Naive thymus-derived CD4-positive, alpha-beta T cell (primary cell): ENCODE measurements at places on chromosomes 5 and 9. TPM values are rescaled to one million over a fixed set of nuclear protein-coding genes. Genes with fewer than 3 reads are reported as not detected.

The OTULINL gene
- total RNA-seq = 44.7 TPM

GRCh38 chr9:33177086-33177485 is 9.9 kb upstream of the B4GALT1 start:
- no peak for DNase-seq
- H3K36me3 ChIP-seq = no peaks in the 10 kb centered on the region
- no peak overlapping the region for H3K4me3 ChIP-seq
- H3K27ac ChIP-seq = no peak overlapping the region
- no peaks in the 10 kb centered on the region for H3K27me3 ChIP-seq

DNA sequence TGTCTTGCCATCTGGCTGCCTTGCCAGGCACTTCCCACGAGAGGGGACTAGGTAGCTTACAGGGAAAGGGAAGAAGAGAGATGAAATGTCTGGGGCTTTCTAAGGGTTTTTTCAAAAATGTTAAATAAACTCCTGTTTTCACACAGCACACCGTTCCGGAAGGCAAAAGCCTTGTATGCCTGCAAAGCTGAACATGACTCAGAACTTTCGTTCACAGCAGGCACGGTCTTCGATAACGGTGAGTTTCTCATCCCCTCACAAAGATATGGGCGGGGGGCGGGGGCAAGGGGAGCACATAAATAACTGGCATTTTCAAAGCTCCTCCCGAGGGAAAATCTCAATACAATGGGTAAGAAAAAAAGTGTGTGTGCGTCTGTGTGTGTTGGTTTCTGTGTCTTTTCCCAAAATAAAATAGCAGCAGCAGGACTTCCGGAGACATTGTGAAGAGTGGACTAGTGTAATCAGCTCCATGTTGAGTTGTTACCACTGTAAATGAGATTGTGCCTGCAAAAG is 189.6 kb downstream of the NR3C1 start:
- H3K27ac ChIP-seq = no peak overlapping the region
- H3K4me3 ChIP-seq = no peak overlapping the region
- no peaks in the 10 kb centered on the region for H3K4me1 ChIP-seq
- no peaks in the 10 kb centered on the region for H3K27me3 ChIP-seq
- DNase-seq = no peak

GRCh38 chr9:91841591-91841990 is 108.4 kb downstream of the ROR2 start:
- no peaks in the 10 kb centered on the region for H3K4me1 ChIP-seq
- no peak for DNase-seq
- H3K27ac ChIP-seq = no peak overlapping the region
- H3K27me3 ChIP-seq = no peaks in the 10 kb centered on the region
- H3K36me3 ChIP-seq = no peaks in the 10 kb centered on the region
- H3K4me3 ChIP-seq = no peak overlapping the region

DNA sequence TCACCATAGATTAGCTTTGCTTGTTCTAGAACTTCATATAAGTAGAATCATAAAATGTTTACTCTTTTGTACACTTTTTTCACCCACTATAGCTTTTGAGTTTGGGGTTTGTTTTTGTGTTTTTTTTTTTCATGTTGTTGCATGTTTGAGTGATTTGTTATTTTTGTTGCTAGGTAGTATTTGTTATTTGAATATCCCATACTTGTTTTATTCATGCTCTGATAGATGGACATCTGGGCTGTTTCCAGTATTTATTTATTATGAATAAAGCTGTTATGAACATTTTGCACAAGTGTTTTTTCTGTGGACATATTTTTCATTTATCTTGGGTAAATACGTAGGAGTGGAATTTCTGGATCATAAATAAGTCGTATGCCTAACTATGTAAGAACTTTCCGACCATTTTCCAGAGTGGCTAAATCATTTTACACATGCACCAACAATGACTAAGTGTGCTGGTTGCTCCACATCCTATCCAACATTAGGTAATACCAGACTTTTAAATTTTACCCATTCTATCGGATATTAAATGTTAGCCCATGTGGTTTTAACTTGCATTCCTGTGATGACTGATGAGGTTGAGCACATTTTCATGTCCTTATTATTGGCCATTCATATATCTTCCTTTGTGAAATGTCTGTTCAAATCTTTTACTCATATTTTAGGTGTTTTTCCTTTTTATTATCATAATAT is 69.1 kb upstream of the NR4A3 start:
- no peak overlapping the region for H3K27ac ChIP-seq
- H3K36me3 ChIP-seq = no peaks in the 10 kb centered on the region
- H3K27me3 ChIP-seq = no peaks in the 10 kb centered on the region
- DNase-seq = no peak

The NUTM2G gene
- not detected in 2 replicates for total RNA-seq

The TAS2R1 gene
- not detected for total RNA-seq

- H3K36me3 ChIP-seq = no peaks in the 10 kb centered on the region
- no peak for DNase-seq
- no peak overlapping the region for H3K27ac ChIP-seq
- no peaks in the 10 kb centered on the region for H3K27me3 ChIP-seq
- H3K4me1 ChIP-seq = no peaks in the 10 kb centered on the region
Observed at GRCh38 chr9:85215961-85216360, 525.8 kb downstream of the AGTPBP1 start.

GRCh38 chr9:33860200-33860871 is 43.4 kb downstream of the UBE2R2 start:
- H3K4me3 ChIP-seq = no peak overlapping the region
- H3K27me3 ChIP-seq = no peaks in the 10 kb centered on the region
- no peak for DNase-seq
- no peaks in the 10 kb centered on the region for H3K4me1 ChIP-seq
- no peak overlapping the region for H3K27ac ChIP-seq

- no peak for DNase-seq
- no peak overlapping the region for H3K4me3 ChIP-seq
- no peaks in the 10 kb centered on the region for H3K27me3 ChIP-seq
- H3K27ac ChIP-seq = no peak overlapping the region
Observed at GRCh38 chr5:53942724-53943123, 367.6 kb downstream of the ARL15 start.

- peaks cover 12% of the 10 kb centered on the region for H3K36me3 ChIP-seq
- no peaks in the 10 kb centered on the region for H3K4me1 ChIP-seq
- no peak overlapping the region for H3K27ac ChIP-seq
- DNase-seq = no peak
Observed at GRCh38 chr9:4994166-4994890, 9.3 kb downstream of the JAK2 start.

The CNTNAP3 gene
- total RNA-seq = not detected

DNA sequence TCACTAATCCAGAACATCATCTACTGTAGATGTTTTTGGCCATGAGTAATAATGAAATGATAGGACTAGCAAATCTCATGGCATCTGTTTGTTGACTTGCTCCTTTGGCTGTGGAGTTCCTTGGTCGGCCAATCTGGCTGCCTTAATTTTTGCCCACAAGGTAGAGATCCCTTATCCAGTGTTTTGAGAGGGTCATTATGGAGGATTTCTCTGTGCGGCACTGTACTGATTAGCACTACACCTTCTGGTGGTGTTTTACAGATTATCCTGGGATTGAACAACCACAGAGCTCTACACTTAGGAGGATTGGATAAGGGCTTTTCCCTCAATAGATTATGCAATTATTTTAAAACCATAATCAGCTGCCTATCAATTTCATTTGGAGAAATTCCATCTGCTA is 3.2 kb upstream of the ENHO start:
- H3K4me3 ChIP-seq = no peak overlapping the region
- no peak overlapping the region for H3K27ac ChIP-seq
- no peak for DNase-seq
- no peaks in the 10 kb centered on the region for H3K27me3 ChIP-seq
- H3K4me1 ChIP-seq = peaks cover 10% of the 10 kb centered on the region

DNA sequence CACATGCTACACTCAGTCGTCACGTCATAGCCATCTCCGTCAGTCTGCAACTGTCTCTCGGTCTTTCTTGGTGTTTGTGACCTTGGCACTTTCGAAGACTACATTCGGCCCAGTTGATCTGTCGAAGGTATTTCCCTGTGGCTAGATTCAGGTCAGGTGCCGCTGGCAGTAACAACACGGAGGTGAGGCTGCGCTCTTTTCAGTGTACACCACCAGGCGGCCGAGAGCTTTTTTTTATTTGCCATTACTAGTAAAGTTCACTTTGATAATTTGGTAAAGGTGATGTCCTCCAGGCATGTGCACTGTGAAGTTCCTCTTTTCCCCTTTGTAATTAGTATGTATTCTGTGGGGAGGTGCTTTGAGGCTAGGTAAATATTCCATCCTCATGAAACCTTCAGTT is 49.7 kb downstream of the RNF130 start:
- H3K4me3 ChIP-seq = no peak overlapping the region
- DNase-seq = no peak
- no peaks in the 10 kb centered on the region for H3K36me3 ChIP-seq
- no peak overlapping the region for H3K27ac ChIP-seq
- H3K4me1 ChIP-seq = no peaks in the 10 kb centered on the region

The S1PR3 gene
- 0.19 TPM for total RNA-seq

DNA sequence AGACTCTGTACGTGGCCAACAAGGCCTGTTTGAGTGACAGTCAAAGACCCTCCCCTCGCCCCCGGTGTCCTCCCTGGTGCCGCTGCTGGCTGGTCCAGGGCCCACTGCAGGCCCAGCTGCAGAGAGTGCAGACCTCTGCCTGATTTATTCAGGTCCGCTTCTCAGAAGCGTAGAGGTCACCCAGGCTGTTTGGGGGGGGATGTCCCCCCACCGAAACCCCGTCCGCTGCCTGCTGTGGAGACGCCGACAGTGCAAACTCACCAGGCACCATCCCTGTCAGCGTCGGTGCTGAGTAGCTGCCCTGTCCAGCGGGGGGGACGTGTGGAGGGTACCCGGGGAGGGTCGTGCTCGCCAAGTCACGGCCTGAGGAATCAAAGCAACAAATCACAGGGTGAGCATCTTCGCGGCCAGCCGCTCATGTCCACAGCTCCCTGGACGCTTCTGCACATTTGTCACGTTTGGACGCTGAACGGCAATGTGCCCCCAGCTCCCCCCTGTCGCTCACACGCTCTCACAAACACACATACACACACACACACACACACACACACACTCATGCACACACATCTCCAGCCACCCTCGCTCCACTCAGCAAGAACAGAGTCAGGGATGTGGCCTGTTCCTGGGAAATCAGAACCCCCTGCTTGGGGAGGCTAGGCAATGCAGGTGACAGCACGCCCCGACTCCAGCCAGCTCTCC is 152.2 kb downstream of the PAX5 start:
- H3K4me1 ChIP-seq = no peaks in the 10 kb centered on the region
- H3K27me3 ChIP-seq = no peaks in the 10 kb centered on the region
- no peaks in the 10 kb centered on the region for H3K36me3 ChIP-seq
- no peak overlapping the region for H3K27ac ChIP-seq

The KIF20A gene
- not detected for total RNA-seq

DNA sequence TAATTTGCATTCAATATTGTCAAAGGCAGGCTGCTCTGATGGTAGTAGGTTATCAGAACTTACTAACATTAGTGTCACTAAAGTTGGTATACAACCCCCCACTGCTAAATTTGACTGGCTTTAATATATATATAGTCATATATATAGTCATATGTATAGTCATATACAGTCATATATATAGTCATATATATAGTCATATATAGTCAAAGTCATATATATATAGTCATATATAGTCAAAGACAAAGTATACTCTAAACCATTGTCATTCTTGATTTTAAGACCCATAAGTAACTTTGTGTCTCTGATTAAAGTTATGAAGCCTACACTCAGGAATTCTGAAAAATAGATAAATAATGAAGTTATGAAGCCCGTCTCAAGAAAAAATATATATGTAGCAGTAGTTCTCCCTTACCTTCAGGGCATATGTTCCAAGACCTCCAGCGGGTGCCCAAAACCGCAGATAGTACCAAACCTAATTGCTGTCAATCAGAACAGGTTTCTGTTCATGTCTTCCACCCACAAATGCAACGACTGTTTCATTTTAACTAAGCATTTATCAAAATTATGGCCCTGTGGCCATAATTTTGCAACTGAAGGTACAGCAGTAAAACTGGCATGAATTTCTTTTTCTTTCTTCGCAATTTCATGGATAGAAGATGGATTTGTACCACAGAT is 40.1 kb downstream of the TRPM6 start:
- no peak overlapping the region for H3K27ac ChIP-seq
- no peaks in the 10 kb centered on the region for H3K27me3 ChIP-seq
- no peaks in the 10 kb centered on the region for H3K4me1 ChIP-seq
- H3K36me3 ChIP-seq = no peaks in the 10 kb centered on the region

The HEMGN gene
- 0.99 and 1.3 TPM in 2 replicates for total RNA-seq

The SETX gene
- total RNA-seq = 70.2 TPM in 2 replicates

The SLC6A3 gene
- total RNA-seq = not detected

GRCh38 chr5:82004511-82004910 is 32.7 kb downstream of the ATG10 start:
- H3K27me3 ChIP-seq = no peaks in the 10 kb centered on the region
- no peaks in the 10 kb centered on the region for H3K36me3 ChIP-seq
- DNase-seq = no peak
- H3K4me3 ChIP-seq = no peak overlapping the region
- H3K4me1 ChIP-seq = no peaks in the 10 kb centered on the region

- DNase-seq = no peak
- H3K27ac ChIP-seq = no peak overlapping the region
- H3K36me3 ChIP-seq = no peaks in the 10 kb centered on the region
- no peak overlapping the region for H3K4me3 ChIP-seq
- no peaks in the 10 kb centered on the region for H3K4me1 ChIP-seq
Observed at GRCh38 chr9:125906144-125906543, 159.0 kb downstream of the PBX3 start.

- no peak overlapping the region for H3K4me3 ChIP-seq
- DNase-seq = no peak
- no peaks in the 10 kb centered on the region for H3K27me3 ChIP-seq
- no peak overlapping the region for H3K27ac ChIP-seq
- no peaks in the 10 kb centered on the region for H3K4me1 ChIP-seq
- no peaks in the 10 kb centered on the region for H3K36me3 ChIP-seq
Observed at GRCh38 chr9:123315635-123316034, 40.4 kb upstream of the CRB2 start.

DNA sequence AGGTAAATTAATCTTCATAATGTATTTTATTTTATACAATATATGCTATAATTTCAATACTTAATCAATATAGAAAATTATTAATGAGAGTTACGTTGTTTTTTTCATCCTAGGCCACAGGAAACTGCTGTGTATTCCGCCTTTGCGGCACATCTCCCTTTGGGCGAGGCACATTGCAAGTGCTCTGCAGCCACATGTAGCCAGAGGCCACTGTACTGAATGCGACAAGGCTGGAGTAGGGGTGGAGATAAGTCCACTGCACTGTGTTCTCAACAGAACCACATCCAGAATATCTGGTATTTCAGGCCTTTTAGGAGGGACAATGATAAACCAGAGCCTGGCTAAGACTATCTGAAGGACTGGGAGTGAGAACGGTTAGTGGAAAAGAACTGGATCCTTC is 134.7 kb downstream of the CRB2 start:
- no peak overlapping the region for H3K4me3 ChIP-seq
- DNase-seq = no peak
- no peak overlapping the region for H3K27ac ChIP-seq
- H3K27me3 ChIP-seq = no peaks in the 10 kb centered on the region

The MYORG gene
- 0.62 TPM for total RNA-seq

GRCh38 chr9:90843525-90843924 is 41.9 kb downstream of the SYK start:
- H3K36me3 ChIP-seq = no peaks in the 10 kb centered on the region
- H3K4me3 ChIP-seq = no peak overlapping the region
- no peaks in the 10 kb centered on the region for H3K27me3 ChIP-seq
- no peak overlapping the region for H3K27ac ChIP-seq
- no peak for DNase-seq

The SPINK13 gene
- total RNA-seq = not detected
